ENCODE measurements at places on chromosomes 12 and 14.

DNA sequence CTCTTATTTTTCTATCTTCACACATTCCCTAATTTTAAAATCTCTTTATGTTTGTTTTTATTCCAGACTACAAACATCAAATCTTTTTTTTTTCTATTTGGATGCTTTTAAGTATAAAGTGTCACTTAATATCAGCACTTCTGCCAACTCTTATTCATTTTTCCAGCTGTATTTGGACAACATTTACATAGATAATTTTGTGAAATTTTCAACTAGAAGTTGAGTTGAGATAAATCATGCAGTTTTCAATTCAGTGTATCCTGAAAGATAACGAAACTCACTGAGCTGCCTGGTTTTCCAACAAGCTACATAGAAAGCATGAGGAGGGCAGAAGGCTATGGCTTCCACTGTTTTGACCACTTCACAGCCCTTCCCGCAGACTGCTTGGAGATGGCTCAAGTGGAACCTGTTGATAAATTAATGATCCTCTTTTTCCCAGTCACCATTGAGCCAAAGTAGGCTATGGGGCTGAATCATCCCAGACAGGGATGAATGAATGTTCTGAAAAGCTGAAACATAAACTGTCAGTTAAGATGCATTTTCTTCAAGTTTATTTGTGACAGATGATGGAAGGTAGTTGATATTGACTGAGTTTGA lies 213.9 kb downstream of the RAD51B start:
- no peak for DNase-seq

GRCh38 chr12:130709971-130710732 lies 5.9 kb downstream of the RIMBP2 start:
- no peak for DNase-seq

- no peak for DNase-seq
These were observed 336.4 kb upstream of the FBXO33 start for GRCh38 chr14:39768589-39768988.

DNA sequence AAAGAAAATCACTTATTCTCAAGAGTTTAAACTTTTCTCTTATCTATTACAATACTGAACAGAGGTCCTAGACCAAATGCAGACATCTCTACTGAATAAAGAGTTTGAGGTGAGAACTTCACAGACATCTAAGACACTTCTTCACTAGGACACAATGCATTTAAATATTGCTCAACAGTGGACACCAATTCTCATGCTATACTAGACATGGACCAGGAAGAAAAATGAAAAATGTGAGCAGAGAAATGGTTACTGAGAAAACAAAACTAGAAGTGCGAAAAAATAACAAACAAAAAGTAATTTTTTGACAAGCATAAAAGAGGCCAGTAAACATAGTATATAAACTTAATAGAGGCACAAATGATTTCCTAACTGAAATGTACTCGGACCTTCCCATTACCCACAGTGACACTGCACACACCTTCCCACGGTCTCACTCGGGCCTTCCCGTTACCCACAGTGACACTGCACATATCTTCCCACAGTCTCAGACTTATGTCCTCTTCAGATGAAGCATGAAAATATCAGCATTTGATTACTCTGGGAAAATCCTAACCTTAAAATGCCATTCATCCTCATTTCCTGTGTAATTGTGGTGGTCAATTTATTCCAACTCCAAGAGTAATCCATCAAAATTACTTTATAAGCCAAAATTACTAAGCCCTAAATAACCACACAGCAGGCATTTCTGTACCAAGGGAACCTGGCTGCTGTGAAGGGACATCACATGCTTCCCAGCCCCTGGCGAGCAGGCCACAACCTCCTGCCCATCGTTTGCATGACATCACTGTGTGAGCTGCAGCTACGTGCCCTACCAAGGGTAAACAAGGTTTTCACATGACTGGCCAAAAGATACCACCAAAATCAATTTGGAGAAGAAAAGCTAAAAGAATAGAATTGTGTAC lies 6.4 kb downstream of the SLC15A4 start:
- peak; percentile 55 for DNase-seq

Measured in CD4-positive, alpha-beta T cell treated with Interferon gamma for 1 hour (primary cell).